ENCODE measurements at places on chromosomes 6 and 20.

DNA sequence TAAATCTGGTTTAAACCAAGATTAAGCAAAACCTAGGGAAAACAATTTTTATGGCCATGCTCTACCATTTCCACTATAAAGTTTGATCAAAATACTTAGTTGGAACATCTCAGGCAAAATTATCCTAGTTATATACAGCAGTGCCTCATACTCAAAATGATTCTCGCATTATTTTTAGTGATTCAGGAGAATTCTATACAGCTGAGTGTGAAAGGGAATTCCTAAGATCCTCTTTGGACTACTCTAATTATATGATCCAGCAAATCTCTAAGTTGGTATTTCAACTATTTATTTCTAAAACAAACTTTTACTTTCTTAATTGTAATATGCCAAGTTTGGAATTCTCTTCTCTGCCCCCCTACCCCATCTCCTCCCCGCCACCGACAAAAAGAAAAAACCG is 8.6 kb downstream of the DTNBP1 start:
- DNase-seq = no peak

DNA sequence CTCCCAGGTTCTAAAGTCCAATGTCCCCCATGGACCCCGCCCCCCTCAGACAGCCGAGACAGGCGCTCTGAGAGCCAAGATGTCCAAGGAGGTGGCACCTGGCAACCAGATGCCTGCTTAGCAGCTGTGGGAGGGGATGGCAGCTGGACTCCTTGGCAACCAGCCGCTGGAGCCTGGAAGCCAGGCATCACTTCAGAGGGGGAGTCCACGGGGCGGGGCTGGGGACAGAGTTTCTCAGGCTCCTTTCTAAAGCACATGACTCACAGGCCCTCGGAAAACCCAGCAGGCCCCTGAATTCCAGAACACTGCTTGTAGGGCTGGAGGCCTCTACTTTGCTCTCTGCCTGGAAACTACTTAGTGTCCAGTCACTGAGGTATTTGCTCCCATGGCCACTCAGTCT is 51.5 kb downstream of the PREX1 start:
- DNase-seq = peak; percentile 84

GRCh38 chr20:20395087-20395486 is 27.2 kb downstream of the INSM1 start:
- no peak for DNase-seq

- no peak for DNase-seq
These were observed 8.7 kb upstream of the IFNGR1 start for GRCh38 chr6:137227871-137228302.

- DNase-seq = no peak
These were observed 39.3 kb downstream of the EIF2S2 start for GRCh38 chr20:34072778-34073177.

DNA sequence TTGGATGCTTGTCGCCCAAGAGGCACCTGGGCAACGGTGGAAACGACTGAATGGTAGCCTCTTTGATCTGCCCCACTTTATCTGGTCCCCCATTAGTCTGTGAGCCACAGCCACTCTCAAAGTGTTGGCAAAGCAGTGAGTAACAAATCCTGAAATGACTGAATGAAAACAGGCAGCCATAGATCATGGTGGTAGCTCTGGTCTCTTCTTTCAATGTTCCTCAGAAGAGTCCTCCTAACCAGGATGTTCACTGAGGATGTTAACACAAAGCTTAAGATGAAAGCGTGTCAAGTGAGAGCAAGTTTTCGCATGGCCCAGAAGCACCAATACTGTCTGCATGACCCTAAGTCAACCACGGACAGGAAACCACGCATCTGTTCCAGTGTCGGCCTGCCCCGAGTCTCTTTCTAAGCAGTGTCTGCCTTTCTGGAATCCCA is 107.3 kb downstream of the IRF4 start:
- DNase-seq = no peak

GRCh38 chr6:25635886-25636317 is 16.1 kb upstream of the SCGN start:
- DNase-seq = no peak

DNA sequence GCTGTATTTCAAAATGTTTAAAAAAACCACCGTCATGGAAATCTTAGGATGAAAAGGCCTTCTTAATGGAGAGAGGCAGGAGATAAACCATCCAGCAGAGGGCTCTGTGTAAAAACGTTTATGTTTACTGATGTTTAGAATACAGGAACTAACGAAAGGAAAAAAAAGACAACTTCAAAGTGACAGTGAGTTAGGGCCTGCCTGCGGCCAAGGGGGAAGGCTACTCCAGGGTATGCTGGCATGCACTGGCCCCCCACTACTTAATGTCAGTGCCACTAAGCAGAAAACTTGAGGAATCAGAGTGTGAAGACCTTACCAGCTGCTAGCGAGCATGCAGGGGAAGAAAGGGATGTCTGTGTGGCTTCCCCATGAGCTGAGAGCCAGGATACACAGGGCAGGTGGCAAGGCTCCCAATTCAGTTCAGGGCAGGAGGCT is 47.7 kb downstream of the AKAP7 start:
- DNase-seq = peak; percentile 29

GRCh38 chr6:12957321-12958051 is 240.9 kb downstream of the PHACTR1 start:
- DNase-seq = peak; percentile 71

DNA sequence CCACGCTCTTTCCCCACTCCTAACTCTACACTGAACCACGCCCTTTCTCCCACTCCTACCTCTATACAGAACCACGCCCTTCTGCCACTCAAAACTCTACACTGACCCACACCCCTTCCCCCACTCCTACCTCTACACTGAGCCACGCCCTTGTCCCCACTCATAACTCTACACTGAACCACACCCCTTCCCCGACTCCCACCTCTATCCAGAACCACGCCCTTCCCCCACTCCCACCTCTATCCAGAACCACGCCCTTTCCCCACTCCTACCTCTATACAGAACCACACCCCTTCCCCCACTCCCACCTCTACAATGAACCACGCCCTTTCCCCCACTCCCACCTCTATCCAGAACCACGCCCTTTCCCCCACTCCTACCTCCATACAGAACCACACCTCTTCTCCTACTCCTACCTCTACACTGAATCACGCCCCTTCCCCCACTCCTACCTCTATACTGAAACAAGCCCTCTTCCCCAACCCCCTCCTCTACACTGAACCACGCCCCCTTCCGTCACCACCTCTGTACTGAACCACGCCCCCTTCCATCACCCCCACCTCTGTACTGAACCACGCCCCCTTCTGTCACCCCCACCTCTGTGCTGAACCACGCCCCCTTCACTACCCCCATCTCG is 10.1 kb downstream of the PXMP4 start:
- DNase-seq = no peak

DNA sequence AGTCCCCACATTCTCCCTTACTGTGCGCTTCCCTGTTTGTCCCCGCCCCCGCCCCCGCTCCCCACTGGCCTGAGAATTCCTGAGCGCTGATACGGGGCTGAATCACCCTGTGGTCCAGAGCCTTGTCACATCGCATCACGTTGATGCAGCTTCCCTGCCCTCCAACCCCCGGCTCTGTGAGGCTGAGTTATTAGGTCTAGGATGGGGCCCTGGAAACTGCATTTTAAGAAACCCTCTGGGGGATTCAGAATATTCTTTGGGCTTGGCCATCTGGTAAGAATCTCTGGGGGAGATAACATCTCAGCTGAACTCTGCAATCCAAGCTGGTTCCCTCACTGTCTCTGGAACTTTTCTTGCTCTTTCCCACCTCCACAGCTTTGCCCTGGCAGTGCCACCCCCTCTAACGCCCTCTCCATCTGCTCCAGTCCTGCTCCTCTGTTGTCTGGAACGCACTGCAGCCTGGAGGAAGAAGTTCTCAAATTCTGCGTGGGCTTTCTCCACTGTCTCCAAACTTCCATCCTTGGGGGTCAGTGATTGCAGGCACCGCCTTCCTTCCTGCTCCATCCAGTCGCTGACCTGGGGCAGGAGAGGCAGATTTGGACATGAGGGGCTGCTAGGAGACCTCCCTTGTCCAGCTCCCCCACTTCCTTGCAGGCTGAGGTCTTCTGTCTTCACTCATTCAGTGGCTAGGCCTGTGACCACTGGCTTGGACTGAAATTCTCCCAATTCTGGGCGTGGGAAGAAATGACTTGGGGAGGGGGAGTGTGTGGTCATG is 42.6 kb downstream of the KIAA1755 start:
- peak; percentile 96 for DNase-seq

DNA sequence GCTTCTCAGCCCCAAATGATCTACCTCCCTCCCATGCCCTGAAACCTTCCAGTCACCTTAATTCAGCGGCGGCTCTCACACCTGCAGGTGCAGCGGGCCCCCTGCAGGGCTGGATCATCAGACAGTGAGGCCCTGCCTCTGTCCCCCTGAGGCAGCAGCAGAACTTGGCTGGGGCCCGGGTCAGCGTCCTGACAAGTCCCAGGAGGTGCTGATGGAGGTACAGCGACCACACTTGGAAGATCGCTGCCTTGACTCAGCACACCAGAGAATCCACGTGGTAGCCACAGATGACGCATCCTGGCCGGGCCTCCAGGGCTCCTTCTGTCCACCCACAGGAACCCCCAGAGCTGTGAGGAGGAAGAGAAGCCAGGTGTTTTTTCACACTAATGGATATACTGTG is 116.4 kb upstream of the THBS2 start:
- peak; percentile 56 for DNase-seq

DNA sequence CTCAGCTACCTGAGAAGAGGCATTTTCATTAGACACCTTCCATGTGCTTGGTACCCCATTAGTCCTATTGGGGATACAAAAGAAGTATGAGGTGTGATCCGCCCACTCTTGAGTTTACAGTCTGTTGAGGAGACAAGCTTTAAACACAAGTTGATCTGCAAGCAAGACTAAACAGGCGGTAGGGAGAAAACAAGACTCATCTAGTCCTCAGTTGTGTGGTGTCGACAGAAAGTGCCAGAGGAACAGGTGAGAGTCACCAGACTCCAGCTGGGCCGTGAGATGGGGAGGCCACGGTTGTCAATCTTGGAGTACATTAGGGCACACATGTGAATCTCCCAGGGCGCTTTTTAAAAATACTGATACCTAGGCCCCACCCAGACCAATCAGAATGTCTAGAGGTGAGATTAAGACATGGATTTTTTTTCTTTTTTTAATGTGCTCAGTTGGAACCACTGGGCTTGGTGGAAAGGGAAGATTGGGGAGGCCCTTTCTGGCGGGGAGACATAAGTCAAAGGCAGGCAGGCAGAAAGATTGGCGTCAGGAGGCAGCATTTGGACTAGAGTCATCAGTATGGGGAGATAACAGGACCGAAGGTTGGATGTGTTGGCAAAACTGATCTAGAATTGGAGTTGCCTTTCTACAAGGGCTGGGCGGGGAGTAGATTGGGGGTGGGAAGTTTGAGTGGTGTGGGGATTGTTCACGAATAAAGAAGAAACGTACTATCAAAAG is 10.4 kb downstream of the E2F3 start:
- no peak for DNase-seq

DNA sequence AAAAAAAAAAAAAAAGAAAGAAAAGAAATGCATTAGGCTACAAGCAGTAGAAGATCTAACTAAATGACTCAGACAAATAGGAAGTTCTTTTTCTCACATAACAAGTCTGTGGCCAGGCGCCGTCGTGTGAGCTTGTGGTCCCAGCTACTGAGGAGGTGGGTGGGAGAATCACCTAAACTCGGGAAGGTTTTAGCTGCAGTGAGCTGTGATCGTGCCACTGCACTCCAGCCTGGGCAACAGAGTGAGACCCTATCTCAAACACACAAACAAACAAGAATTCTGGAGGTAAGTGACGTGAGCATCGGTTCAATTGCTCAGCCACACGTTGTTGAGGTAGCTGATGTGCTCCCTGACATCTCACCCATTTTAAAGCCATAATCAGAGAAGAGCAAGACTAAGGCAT is 37.9 kb upstream of the SLC23A2 start:
- DNase-seq = no peak

GRCh38 chr20:62980970-62981369 is 25.8 kb downstream of the BHLHE23 start:
- no peak for DNase-seq

DNA sequence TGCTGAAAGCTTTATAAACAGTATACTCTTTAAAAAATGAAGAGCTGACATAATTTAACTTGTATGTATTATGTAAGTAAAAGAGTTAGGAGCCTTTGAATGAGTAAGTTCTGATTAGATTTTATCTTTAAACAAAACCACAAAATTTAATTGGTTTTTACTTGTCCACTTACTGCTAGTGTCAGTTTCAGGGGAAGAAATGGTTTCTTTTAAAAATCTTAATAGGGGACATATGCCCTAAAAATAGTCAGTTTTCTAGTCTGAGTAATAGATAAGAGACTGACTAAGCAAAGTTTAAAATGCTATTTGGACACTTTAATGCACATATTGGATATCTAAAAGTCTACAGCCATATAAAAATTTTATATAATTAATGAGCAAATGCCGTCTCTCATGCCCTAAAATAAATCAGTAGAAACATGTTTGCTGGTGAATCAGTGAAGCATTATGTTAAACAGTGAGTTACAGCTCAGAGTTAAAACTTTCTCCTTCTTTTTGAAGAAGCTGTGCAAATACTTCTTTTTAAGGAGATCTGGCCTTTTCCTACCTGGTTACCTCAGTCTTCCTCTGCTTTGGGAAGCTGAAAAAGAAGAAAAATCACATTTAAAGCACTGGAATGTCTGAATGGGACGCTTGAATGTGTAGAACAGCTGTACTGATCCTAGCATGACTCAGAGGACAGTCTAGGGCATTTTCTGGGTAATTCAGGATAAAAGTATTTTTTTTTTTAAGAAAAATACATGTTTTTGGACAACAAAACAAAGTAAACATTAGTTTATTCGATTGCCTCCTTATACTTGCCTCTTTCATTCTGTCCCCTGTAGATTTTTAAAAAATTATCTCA is 55.3 kb downstream of the CDH26 start:
- no peak for DNase-seq

GRCh38 chr20:1263853-1264252 is 2.2 kb upstream of the SNPH start:
- DNase-seq = peak; percentile 17

GRCh38 chr20:11266571-11266970 is 592.8 kb upstream of the JAG1 start:
- DNase-seq = no peak

DNA sequence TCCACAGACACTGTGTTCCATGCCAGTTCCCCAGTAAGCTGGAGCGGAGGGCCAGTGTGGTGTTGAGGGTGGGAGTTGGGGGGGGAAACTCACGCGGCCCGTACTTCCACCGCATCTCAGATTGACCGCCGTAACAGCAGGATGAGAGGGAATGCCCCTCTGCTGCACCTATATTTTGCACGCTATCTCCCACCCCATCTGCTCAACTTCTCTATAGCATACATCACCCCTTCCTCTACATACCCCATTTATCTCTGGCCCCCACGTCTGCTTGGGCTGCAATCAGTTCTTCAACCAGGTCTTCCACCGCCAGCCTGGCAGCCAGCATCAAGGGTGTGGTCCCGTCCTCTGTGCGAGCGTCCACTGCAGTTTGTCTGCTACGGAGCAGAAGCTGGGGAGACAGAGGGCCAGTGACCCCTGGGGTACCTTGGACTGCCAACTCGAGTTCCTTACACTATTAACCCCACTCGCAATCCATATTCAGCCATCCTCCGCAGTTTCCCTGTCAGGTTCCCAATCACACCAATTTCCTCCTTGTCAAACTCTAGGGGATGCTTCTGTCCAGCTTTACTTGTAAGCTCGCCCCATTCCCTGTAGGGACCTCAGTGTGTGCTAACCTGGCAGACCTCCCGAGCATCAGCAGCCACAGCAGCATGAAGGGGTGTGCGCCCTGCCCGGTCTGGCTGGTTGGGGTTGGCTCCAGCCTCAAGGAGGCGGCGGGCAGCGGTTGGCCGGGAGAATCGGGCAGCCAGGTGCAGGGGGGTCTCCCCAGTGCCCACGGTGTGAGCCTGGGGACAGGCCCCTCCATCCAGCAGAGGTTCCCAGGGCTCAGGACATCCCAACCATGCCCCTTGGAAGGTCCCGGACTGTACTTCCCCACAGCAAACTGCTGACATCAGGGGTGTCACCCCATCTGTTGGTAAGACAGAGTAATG is 4.5 kb upstream of the GPSM3 start:
- DNase-seq = no peak

Measured in fibroblast of upper back skin (primary cell).